CD4-positive, alpha-beta T cell treated with Interleukin-21 for 1 hour (primary cell): ENCODE measurements at places on chromosomes 16 and 17.

DNA sequence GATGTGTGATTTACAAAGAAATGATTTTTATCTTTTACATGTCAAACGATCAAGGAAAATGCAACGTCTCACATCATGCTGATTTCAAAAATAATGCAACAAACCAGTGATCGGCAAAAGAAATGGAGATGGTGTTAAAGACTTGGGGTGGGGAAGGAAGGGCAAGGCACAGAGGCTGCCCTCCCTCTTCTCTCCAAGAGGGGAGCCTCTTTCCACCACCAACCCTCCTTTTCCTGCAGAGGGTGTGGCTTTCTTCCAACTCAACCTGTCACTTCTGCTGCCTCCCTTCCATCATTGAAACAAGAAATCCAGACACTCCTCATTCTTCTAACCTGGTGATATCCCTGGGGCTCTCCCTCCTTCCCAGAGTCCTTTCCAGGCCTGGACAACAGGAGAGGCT, 320.8 kb downstream of the SLC39A11 start:
- no peak for DNase-seq

DNA sequence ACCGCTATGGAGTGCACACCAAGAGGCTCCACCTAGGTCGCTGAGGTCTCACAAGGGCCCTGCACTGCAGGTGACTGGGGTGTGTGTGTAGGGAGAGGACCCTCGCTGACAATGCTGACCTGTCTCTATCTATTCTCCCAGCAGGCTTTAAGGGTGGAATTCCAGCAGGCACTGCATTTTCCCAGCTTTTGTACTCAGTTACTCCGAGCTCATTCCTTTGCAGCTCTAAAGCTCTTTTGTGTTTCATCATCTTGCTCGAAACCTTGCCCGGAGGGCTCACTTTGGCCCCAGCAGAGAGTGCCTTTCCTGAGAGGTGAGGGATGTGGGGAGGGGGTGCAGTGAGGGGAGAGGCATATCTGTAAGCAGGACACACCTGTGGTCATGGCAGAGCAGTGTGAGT, 39.3 kb downstream of the SMPD3 start:
- no peak for DNase-seq

- no peak for DNase-seq
These were observed 51.4 kb upstream of the CDR2 start for GRCh38 chr16:22425847-22426246.

DNA sequence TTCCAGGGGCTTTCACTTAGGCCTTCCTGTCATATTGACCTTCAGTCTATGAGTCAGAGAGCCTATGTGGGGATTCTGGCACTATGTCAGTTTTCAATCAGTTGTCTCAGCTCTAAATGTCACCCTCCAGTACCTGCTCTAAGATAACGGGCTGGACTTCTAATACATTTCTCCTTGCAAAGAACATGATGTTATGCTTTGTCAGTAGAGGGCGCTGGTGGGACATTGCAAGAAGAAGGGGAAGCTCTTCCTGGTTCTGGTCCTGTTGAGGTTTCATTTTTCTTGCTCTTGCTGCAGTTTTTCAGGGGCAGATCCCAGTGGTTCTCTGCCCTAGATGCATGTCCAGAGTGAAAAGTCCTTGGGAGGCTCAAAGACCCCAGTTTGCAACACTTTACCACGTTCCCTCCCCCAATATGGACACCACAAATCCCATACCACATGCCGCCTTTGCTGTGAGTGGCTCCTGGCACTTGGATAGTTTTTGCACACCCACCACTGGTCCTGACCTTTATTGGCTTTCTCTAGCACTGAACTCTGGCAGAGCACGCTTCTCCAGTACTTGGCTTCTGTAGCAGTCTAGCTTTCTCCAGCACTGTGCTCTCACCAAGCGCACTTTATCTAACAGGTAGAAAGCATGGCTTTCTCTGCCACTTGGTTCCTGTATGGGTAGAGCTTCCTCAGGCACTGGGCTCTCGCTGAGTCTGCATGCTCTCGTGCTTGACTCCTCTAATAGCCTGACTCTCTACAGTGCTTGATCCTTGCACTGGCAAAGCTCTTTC, 49.0 kb downstream of the BCL7C start:
- DNase-seq, result peak; percentile 89

DNA sequence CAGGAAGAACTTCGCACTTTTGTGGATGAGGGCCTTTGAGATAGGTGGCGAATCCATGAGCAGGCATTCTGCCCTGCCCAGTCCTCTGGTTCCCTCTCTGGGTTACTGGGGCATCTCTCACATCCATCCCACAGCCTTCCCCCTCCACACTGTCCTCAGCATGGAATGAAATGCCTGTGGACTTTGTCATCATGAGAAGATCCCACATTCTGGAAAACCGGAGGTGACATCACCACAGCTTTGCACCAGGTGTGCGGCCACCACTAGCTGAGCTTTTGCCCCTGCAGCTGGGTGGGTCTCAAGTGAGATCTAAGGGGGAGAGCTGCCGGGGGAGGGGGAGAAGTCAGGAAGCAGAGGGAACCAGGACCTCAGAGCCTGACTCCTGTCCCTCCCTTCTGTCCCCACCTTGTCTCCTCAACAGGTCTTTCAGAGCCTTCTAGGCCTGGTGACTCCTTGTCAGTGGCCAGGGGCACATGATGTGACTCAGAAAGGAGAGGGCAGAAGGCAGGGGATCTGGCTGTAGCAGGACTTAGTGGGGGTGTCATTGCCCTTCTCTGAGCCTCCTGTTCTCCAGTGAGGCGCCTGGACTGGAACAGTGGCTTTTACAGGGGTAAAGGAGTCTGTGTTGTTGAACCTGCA, 40.0 kb upstream of the DLX4 start:
- DNase-seq, result no peak

- no peak for DNase-seq
These were observed 7.0 kb upstream of the ANKFY1 start for GRCh38 chr17:4270736-4271135.
